ENCODE measurements at places on chromosomes 4 and X.

DNA sequence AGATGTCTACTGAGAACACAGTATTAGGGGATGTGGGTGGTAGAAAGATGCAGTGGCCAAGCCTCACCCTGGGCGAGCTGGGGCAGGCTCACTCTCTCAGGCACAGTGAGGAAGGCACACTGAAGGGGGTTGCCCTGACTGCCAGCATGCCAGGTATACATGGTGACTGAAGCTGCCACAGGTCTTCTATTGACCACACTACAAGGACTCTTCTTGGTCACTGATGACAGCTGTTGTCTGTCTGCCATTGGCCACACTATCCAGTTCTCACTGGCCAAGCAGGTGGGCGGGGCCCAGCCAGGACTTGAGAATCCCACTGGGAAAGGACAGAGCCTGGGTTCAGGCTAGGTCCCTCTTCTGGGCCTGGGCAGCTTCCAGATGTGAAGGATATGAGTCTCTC lies 39.7 kb upstream of the TBC1D14 start:
- no peak for DNase-seq

- no peak for DNase-seq
Observed at GRCh38 chr4:24971192-24971591, 58.4 kb upstream of the CCDC149 start.

GRCh38 chrX:105646592-105647372 lies 175.6 kb upstream of the NRK start:
- no peak for DNase-seq

GRCh38 chr4:143381189-143382118 lies 44.8 kb downstream of the GAB1 start:
- peak; percentile 25 for DNase-seq

GRCh38 chr4:74006009-74006476 lies 7.6 kb upstream of the CXCL5 start:
- no peak for DNase-seq

- peak; percentile 53 for DNase-seq
Observed at GRCh38 chr4:82268050-82268825, 105.6 kb downstream of the HNRNPD start.

GRCh38 chrX:10177601-10178000 lies 20.8 kb downstream of the CLCN4 start:
- DNase-seq, result no peak

DNA sequence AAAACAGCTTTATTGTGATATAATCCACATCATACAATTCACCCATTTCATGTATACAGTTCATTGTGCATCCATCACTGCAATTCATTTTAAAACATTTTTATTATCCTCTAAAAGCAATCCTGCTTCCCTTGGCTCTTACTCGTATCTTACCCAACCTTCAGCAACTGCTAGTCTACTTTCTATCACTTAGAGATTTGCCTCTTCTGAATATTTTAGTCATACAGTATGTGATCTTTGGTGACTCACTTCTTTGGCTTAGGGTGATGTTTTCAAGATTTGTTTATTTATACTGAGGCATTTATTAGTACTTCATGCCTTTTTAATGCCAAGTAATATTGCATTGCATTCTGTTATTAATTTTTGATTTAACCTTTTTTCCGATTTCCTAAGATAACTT lies 15.0 kb upstream of the MSMO1 start:
- no peak for DNase-seq
